ENCODE measurements at places on chromosomes 2 and 18.

GRCh38 chr18:35753306-35753910 lies 171.9 kb downstream of the GALNT1 start:
- no peak for DNase-seq

- DNase-seq = no peak
Measured at GRCh38 chr2:26536371-26537068, 58.6 kb upstream of the OTOF start.

DNA sequence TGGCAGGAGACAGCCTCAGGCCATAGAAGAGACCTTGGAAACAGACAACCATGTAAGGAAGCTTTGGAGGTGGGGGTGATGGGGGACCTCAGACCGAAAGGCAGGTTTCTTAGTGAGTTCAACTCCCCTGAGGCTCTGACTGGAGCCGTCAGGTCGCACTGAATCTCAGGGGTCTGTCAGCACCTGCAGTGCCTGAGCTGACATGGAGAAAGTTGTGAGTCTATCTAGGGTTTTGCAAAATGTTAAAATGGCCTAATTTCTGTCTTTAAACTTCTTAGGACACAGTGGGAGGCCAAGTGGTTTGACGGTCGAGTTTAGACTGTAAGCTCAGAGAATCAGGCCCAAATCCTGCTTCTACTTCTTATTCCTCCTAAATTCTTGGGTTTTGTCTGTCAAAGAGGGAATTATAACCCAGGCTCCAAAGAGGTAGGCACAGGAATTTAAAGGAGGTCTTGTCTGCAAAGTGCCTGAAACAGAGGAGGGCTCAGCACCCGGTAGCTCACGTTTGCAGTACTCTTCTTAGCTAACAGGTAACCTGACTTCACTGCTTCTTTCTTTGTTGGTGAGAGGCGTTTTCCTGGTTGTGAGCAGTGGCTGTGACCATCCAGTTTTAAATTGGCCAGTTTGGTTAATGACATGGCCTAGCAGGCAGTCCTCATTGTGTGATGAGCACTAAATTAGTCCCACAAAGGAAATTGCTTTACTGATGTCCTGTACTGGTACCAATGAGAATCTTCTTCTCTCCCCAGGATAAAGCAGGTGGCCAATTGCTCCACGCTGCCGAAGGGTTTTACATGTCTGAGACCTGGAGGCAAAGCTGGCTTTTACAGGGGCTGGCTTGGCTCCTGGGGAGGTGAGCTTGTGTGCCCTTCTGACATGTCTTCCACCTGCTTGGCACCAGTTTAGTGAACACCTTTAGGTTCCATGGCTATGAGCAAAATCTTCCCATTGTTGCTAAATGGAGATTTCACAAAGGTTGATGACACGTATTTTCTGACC lies 95.7 kb downstream of the MYCN start:
- no peak for DNase-seq

DNA sequence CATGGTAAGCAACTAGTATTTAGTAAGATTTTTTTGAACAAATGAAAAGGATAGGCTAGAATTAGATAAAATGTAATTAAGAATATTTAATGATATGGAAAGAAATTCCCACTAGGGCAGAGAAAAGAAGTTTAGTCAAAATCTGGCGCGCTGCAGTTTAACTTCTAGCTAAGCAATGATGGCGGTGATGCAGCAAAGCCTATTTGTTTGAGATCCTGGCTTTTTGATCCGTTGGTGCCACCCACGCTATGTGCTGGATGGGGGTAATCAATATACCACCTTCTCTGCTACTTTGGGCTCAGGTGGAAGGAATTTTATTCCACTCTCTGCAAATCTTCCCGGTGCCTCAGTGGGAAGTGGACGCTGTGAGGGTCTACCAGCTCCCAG lies 421 bp upstream of the FAM171B start:
- DNase-seq = no peak
